ENCODE measurements at places on chromosomes 5 and 9. TPM values are rescaled to one million over a fixed set of nuclear protein-coding genes. Genes with fewer than 3 reads are reported as not detected.

GRCh38 chr5:74044936-74045335, 418.9 kb downstream of the ARHGEF28 start:
- no peak for DNase-seq

GRCh38 chr5:7445068-7445467, 49.1 kb downstream of the ADCY2 start:
- DNase-seq: no peak

- DNase-seq: no peak
These were observed 1.0 kb upstream of the EDIL3 start for GRCh38 chr5:84385705-84386104.

GRCh38 chr5:127055880-127056653, 17.2 kb downstream of the C5orf63 start:
- DNase-seq: no peak

DNA sequence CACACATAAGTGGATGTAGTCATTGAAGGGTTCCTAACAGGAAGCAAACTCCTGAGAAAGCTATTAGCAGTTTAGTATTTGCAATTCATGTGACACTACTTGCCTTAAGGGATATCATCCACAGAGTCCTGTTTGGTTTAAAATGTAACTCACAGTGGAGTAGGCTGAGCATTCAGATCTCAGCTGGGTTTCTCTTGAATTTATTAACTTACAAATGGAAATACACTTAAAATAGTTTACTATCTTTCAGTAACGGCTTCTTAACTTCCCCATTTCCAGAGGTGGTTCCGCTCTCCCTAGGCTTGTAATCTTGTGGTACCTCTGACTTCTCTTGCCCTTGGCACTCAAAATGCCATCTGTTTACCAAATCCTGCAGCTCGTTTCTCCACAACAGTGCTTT, 660.7 kb upstream of the ADAMTS16 start:
- DNase-seq: no peak

DNA sequence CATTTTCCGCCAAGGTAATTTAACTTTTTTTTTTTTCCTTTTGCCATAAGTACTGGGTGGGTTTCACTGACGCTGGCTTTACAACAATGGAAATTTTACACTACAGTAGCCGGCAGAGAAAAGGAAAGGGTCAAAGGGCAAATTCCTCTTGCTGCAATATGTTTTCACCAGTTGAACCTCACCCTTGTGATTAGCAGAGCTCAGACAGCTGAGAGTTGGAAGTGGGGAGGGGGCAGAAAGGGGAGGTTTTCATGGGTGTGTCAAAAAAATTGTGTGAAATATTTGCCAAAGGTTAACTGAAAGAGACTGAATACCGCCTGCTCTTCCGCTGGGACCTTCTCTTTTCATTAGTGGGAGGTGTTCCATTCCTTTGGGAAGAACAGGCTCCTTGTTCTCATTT, 296.9 kb downstream of the ADAMTS6 start:
- DNase-seq: no peak

GRCh38 chr9:108662956-108663355, 192.8 kb downstream of the ACTL7B start:
- DNase-seq: no peak

DNA sequence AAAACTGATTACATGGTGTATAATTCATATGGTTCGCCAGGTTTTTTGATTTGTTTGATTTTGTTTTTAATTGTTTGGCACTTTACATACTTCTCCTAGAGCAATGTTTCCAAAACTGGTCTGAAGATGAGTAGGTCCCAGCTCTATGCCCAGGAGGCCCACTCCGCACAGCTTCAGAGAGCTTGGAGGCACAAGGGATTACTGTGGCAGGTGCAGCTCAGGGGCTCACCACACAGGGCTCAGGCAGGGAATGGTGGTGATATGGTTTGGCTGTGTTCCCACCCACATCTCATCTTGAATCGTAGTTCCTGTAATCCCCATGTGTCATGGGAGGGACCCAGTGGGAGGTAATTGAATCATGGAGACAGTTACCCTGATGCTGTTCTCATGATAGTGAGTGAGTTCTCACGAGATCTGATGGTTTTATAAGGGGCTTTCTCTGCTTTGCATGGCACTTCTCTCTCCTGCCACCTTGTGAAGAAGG, 296.6 kb downstream of the MED10 start:
- no peak for DNase-seq

- no peak for DNase-seq
These were observed 11.8 kb downstream of the LMX1B start for GRCh38 chr9:126625329-126626126.

- no peak for DNase-seq
These were observed 84.3 kb upstream of the ACTBL2 start for GRCh38 chr5:57566914-57567313.

GRCh38 chr9:134784577-134785305, 95.9 kb upstream of the FCN2 start:
- DNase-seq: no peak

DNA sequence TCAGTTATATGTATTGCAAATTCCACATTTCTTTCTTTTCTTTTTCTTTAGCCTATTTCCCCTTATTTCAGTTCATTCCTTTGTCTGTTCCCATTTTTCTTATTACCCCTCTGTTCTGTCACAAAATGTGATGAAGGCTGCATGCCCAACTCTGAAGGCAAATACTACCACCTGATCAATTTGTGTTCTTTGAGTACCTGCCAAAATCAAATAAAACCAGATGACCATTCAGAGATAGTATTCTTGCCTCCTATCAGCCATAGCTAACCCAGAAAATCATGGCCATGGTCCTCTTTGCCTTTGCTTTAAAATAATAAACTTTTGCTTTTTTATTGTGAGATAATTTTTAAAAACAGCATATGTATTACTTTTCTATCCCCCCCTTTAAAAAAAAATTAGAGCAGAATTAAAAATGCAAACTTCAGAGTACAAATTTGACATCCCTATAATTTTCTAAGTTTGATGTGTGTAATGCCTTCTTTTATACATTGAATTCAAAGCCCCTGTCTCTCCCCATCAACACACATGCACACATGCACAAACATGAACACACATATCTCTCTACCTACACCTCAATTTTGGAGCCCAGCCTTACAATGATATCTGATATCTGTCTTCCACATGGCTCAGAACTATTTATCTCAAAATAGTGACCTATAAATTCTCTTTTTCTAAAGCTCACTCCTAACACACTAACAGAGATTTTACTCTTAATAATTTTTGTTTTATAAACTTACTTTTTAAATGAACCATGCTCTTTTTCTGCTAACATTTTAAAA, 3.5 kb downstream of the RFESD start:
- no peak for DNase-seq

The LHX3 gene
- 0.22 TPM for total RNA-seq

The NEURL1B gene
- 7.6 TPM for total RNA-seq

The PRDM9 gene
- total RNA-seq: not detected

The NPDC1 gene
- 171 TPM for total RNA-seq

The UBE2QL1 gene
- not detected for total RNA-seq

The SH3TC2 gene
- total RNA-seq: 6.2 TPM

The PCDHA1 gene
- total RNA-seq: 0.07 TPM

The PDE6A gene
- 0.22 TPM for total RNA-seq

The EFNA5 gene
- 51.2 TPM for total RNA-seq

The EIF4EBP3 gene
- total RNA-seq: 35.3 TPM

The ZCCHC7 gene
- total RNA-seq: 41.7 TPM

The ADAMTS19 gene
- total RNA-seq: not detected

The CD74 gene
- not detected for total RNA-seq

Data from MCF 10A (cell line).